ENCODE measurements at places on chromosomes 3 and 15.

DNA sequence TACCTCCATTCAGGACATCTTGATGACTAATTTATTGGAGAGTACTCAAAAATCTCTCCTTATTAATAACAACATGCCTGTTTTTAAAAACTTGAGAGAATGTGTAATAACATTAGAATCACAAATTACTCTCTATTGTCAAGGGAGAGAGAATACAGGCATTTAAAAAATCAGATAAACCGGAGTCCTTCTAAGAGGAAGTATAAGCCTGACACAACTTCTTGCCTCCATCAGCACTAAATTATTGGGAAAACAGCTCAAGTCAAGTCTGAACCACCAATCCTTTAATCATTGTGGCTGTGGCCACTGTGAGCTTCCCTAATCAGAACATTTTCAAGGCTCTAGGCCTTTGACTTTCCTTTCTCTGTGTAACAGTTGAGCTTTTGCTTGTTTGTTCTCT is 38.0 kb downstream of the SSR3 start:
- DNase-seq: no peak

DNA sequence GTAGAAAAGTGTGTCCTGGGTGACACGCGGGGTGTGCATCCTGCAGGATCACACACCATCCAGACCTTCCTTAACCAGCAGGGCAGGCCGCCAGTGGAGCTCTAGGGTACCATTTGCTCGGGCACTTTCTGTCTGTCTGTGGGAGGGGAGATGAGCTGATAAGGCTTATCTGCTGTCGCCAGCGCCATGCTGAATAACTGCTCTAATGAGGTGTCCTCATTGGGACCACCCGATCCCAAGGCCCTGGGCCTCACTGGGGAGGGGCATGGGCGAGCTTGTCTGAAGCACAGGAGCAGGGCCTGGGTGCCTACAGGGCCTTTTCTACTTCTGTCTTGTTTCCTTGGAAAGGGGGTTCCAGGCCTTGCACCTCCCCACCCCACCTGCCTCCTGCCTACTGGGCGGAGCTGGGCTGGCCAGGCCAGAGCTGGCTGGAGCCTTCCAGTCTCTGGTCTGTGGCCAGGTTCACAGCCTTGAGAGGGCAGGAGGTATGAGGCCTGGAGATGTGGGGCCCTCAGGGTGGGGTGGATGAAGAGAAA is 2.5 kb upstream of the GATA2 start:
- DNase-seq: no peak

DNA sequence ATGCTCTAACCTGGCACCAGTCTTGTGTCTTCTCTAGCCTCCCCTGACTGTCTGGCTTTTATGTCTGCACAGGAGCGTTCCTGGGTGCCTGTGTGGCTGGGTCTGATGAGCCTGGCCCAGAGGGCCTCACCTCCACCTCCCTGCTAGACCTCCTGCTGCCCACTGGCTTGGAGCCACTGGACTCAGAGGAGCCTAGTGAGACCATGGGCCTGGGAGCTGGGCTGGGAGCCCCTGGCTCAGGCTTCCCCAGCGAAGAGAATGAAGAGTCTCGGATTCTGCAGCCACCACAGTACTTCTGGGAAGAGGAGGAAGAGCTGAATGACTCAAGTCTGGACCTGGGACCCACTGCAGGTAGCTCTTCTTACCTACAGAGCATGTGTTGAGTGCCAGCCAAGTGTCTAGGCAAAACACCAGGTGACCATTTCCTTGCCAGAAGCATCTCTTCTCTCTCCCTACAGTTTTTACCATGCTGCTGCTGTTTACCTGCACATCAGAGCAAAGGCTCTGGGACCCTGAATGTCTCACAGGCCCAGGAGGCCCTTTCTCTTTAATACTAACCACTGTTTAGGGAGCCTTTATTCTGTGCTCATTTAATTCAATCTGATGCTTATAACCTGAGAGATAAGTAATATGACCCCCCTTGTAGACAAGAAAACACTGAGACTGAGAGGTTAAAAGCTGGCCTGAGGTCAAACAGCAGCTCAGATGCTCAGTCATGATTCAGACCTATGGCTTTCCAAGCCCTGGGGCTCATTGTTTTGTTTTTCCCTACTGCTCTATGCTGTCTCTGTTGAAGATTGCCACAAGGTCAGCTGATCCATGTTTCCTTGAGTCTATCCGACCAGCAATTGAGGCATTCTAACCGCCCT is 10.4 kb downstream of the PODXL2 start:
- no peak for DNase-seq

GRCh38 chr3:180175572-180175971 is 138.8 kb upstream of the PEX5L start:
- no peak for DNase-seq

DNA sequence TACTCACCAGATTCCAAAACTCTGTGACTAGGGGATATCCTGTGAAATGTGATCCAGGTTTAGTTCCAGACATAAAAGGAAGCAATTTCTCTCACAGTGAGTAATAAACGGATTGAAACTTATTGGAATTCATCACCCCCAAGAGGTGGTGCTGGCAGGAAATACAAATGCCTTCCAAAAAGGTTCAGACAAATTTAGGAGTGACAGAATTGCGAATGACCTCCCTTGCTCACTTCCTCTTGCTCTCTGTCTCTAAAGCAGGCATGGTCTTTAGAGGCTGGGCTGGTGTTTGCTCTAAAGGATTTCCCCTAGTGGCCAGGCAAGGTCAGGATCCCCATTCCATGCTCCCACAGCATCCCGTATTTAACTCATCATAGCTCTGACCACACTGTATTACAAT is 449.4 kb upstream of the PPP2R3A start:
- no peak for DNase-seq

DNA sequence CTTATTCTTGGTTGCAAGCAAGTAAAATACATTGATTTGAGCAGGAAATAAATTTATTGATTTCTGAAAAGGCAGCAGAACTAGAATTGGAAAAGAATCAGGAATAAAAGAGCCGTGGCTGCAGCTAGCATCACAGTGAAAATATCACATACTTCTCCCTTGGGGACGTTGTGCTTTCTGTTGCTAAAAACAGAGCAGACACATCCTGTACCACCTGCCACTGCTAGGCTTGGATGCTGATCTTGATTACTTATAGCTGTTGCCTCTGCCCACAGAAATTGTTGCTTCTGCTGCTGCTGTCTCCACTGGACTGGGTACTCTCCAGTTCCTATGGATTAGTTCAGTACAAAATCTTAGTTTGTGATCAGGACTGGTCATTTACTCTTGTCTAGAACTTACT is 283.8 kb downstream of the C3orf38 start:
- DNase-seq: no peak

DNA sequence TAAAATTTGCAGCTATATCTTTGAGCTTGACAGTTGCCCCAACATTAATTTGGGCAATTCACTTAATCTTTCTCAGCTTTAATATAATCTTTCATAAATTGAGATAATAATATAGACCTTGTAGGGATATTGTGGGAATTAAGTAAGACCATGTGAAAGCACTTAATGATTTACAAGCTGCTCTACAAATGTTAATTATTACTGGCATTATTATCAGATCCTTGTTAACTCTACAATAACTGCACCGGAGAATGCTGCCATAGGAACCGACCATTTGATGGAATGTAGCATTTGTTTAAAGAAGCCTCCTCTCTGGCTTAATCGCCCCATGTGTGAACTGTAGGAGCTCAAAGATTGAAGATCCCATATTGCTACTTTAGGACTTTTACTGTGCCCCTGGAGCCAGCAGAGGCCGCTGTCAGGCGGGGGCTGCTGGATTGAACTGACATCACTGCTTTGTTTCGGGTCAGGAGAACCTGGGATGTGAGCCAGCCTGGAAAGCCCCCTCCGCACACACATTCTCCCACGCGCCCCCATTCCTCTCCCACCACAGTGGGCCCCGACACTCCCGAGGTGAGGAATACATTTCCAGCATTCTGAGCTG is 154.2 kb upstream of the TNIK start:
- no peak for DNase-seq

DNA sequence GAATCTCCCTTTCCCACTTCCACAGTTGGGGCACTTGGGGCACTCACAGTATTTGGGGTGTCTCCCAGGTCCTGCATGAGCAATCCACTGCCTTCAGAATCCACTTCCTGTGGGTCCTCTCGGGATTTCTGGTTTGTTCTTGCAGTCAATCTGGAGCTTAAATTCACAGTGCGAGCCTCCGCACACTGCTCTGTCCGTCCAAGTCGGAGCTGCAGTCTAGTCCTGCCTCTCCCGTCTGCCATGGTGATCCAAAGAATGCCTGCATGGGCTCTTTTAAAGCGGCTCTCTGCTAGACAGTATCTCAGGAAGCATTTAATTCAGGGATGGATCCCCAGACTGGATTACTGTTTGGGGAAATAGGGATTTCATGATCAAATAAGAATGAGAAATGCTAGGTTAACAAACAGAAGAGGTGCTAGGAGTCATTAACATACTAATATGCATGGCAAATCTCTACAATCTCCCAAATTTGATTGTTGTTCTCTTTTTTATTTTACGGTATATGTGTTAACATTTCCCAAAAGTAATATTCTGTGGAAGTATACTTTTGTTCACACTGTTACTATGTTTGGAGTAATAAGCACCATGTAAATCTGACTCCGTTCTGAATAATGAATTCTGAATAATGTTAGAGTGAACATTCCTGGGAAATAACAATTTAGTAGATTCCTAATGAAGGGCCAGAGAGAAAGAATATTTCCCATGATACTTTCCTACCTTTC is 142.5 kb downstream of the HCN4 start:
- DNase-seq: no peak

GRCh38 chr3:53226142-53226840 is 29.5 kb downstream of the TKT start:
- DNase-seq: no peak

GRCh38 chr3:142281474-142281873 is 56.1 kb upstream of the GK5 start:
- no peak for DNase-seq

GRCh38 chr3:99852851-99853250 is 35.2 kb downstream of the CMSS1 start:
- DNase-seq: no peak

GRCh38 chr3:81765400-81765799 is 4.0 kb upstream of the GBE1 start:
- DNase-seq: no peak

DNA sequence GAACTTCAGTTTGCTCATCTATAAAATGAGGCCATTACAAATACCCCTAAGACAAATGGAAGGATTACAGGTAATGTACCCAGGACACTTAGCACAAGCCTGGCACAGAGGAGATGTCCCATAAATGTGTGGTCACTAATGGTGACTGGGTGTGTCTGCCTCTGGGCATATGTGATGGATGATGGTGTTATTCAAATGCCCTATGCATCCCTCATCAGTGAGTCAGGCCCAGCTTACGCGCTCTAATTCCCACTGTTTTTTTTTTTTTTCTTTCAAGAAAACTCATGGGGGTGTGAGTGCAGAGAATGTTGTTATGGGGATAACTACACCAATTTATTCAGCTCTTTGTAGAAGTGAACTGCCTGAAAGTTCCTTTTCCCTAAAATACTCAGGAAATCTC is 23.6 kb upstream of the KIF23 start:
- DNase-seq: no peak

GRCh38 chr3:17742102-17742879 is at the start of gene TBC1D5:
Gene TBC1D5 (minus strand): TSS chr3:17742631. CDS start chr3:17508570, 234,061 bp downstream.
- peak; percentile 87 for DNase-seq

DNA sequence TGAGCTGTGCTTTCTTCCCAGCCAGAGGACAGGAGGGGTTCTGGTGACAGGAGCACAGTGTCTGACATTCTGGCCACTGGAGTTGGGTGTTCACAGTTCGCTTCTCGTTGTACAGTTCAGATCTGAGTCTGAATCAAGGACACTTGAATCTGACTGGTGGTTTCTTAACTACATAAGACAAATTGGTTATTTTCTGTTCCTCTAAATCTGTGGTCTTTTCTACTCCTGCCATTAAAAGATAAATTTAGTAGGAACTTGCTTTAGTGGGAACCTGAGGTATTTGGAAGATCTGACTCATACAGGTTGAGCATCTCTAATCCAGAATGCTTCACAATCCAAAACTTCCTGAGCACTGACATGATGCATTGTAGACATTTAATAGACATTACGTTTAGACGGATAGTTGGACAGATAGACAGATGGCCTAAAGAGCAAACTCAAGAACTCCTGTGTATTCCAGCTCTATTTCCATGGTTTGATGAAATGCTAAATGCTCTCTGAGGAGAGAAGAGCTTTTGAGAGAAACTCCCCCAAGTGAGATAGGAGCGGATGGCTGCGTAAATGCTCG is 71.0 kb downstream of the CCK start:
- DNase-seq: no peak

DNA sequence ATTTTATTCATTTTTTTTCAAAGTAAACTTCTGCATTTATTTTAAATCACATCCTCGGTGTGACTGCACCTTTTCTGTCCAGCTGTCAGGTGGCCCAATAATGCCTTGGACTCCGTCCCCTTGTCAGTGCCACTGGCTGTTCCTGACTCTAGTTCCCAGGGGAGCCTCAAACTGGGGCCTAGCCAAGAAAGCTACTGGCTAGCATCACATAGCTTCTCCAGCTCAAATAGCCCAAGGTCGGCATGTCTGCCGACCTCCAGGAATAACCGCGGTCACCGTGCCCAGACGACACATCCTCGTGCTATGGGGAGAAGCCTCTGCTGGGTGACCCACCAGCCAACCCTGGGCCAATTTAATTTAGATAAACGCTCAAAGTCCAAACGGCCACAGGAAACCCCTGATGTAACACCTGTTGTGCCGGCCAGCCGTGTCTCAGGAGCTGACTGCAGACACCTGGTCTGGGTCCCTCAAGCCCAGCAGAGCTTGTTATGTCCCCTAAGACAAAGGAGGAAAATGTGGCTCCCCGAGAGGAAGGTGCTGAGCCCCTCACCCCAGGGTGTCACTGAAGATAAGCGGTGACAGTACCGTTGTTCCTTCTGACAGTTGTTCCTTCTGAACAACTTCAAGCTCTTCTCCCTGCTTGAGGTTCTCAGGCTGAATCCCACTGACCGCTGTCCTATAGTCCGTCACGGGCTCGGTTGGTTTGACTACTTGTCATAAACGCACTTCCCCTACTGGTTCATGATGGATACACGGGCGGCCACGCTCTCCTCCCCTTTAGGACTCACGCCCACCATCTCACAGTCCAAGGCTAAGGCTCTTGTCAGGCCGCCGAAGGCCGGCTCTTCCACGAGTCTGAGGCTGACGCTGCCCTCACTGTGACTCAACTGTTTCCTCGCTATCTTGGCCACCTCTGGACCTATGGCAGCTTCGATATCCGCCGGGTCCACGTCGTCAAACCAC is 126.2 kb downstream of the KLF13 start:
- no peak for DNase-seq

- no peak for DNase-seq
Measured at GRCh38 chr3:122665226-122665786, 15.3 kb upstream of the PARP14 start.

DNA sequence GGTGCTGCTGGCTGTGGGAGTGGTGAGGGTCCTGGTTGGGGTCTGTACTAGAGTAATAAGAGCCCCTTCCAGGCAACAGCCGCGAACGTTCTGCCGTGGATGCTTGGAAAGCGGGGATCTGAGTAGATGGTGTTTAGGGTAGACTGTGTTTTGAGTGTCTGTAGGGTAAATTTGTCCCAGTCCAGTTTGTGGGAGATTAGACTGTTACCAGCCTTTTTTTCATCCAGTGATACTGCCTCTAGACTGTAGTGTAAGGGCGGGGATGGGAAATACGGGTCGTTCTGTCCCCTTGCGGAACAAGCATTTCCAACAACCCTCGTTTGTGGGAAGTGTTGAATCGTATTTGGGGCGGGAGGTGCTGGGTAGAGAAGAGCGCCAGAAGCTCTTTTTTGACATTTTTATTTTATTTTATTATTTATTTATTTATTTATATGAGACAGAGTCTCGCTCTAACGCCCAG is 424 bp downstream of the HAUS2 start:
- DNase-seq: no peak
